ENCODE measurements at places on chromosomes 5 and 9.

DNA sequence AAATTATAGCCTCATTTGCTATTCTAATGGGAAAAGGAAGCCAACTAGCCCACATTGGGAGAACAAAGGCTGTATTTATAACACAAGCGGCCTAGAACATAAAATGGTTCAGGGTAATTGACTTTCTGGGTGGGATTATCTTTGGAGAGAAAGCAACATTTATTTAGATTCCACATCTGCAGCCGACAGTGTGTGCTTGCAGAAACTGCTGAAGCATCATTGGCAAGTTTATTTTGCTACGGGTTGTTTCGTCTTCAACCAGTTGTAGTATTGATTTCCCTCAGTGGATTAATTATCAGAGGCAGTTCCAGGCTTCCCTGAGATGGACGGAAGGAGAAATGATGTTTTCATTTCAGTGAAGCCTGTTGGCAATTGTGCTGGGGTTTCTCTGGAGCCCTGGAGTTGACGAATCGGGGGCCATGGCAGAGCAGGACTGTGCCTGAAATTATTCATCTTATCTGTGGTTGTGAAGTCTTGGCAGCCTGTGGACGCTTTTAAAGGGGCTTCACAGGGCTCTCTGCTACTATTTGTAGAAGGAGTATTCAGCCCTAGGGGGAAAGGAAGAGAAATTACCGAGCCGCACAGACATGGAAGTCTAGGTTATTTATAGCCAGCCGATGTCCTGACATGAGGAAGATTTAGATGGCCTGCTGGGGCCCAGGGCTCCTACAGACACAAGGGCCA, 290.6 kb upstream of the IRX4 start:
- no peak for DNase-seq

GRCh38 chr9:20804489-20805250, 120.6 kb downstream of the FOCAD start:
- DNase-seq, result no peak

DNA sequence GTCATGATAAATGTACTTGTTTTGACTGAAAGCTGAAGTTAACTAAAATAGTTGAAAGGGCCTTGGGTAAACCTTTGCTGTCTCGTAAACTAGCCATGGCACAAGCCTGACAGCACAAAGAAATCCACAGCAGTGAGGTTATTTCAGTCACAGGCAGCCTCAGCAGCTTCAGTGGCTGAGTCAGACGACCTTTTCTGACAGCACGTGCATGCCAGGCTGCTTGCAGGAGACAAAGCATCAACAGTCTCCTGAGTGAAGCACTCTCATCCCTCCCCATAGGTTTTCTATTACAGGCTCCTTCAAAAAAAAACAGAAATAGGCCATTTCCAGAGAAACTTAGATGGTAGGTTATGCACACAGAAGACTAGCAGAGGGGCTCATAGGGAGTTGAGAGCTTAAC, 34.6 kb downstream of the OXCT1 start:
- DNase-seq, result peak; percentile 67

GRCh38 chr9:38292480-38292879, 100.0 kb upstream of the ALDH1B1 start:
- DNase-seq, result no peak

- no peak for DNase-seq
Measured at GRCh38 chr9:90972057-90972456, 170.4 kb downstream of the SYK start.

GRCh38 chr9:94622087-94622800, 17.1 kb downstream of the FBP1 start:
- DNase-seq, result no peak

GRCh38 chr5:14501353-14502293, 80.0 kb upstream of the OTULINL start:
- peak; percentile 38 for DNase-seq

DNA sequence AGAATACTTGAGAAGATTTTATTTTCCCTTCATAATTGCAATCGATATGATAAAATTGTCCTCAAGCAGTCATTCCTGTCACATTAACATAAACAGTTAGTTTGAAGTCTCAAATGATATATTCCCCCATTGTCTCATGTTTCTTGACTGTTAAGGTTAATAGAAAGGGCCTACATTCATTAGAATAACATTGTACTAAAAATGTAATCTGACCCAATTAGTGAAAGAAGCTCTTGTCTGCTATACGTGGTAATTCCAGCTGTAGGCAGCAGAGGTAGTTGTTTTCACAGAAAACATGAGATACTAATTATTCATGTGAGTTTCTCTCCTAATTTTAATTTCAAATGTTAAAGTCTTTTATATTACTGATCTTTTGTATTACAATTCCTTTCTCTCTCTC, 25.9 kb upstream of the AP3B1 start:
- no peak for DNase-seq

- no peak for DNase-seq
Measured at GRCh38 chr5:173204185-173204979, 30.6 kb downstream of the NKX2-5 start.
